ENCODE measurements at places on chromosomes 12 and 14.

DNA sequence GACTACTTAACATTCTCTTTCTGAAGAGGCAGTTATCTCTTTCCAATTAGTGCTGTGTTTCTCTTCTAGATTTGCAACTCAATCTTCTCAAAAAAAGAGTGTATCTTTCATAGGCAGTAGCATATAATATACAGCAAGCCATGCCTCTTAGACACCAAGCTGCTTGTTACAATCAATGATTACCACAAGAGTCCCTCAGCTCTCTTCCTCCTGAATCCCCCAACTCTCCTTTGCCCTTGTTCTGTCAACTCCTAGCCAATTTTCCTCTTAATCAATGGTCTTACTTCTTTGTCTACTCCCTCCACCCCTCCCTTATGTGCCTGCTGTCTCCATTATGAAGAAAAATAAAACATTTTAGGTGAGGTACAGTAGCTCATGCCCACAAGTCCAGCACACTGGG is 2.6 kb downstream of the TMTC1 start:
- DNase-seq = no peak

DNA sequence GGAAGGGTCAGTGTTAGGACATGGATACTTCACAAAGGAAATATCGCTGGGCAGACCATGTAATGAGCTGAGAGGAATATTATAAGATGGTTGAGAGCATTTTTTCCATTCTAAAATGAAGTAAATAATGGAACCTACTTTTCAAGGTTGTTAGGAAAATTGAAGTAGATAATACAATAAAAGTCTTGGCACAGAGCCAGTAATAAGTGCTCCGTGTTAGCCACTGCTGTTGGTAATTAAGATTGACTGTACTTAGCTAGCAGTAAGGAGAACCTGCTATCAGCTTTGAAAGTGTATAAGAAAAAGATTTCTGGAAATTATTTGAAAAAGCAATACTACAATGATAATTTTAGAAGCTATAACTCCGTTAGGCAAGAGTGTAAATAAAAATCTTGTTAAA is 77.6 kb downstream of the SCAF11 start:
- DNase-seq = no peak

GRCh38 chr12:3418609-3419390 is 72.2 kb upstream of the PRMT8 start:
- no peak for DNase-seq

DNA sequence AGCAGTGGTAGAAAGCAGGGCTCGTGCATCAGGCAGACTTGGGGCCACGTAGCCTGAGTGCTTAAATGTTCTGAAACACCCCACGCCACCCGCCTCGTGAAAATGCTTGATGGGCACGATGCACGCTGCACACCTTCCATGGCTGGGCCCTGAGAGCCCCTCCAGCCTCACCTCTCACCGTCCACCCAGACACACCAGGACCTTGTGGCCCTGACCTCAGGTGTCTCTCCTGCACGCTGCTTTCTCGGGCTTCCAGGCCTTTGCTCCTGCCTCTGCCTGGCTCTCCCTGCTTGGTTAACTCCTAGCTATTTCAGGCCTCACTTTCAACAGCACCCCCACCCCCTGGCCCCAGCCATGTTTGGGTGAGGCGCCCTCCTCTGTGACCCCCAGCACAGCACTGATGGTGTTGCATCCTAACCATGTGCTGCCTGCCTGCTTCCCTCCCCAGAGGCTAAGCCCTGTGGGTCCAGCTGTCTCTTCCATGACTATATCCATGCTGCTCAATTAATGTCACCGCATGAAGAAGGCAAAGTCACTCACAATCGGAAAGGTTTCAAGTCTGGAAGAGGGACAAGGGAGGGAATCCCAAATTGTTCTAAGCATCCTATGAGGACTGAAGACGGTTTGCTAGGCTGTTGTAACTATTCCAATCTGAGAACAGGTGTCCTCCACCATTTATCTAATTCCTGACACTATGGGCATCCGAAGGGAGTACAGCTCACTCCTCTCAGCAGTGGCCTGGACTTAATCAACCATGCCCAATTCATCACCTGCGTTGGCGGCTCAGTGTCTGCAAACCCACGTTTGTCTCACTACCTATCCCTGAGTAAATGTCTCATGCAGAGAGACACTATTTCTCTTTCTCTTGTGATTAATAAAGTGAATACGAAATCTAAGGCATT is 82.2 kb downstream of the CCDC88C start:
- no peak for DNase-seq

- peak; percentile 28 for DNase-seq
Measured at GRCh38 chr12:112182499-112182898, 57.1 kb downstream of the TRAFD1 start.

DNA sequence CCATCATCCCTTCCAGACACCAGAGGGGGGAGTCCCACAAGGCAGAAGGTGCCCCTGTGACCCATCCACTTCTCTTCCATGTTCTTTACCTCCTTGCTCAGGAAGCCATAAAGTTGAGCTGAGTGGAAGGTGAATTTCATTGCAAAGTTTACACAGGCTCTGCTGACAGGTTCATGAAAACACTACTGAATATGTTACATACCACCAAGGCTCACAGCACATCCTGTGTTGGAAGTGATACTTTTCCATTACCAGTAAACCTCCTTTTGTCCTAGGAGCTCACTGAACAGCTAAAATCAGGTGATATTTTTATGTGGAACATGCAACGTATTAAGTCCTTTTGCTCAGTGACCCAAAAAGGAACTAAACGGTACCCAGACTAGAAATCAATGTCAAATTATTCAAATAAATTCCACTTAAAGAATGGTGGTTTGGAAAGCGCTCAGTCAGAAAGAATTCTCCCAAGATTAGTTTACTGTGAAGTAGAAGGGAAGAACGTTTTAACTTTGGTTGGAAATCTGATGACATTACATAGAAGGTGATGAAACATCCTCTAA is 196.2 kb upstream of the NUDT4 start:
- DNase-seq = no peak
